C1 segment of cervical spinal cord (tissue), 14 donors: ENCODE measurements at places on chromosomes 12 and 14.

DNA sequence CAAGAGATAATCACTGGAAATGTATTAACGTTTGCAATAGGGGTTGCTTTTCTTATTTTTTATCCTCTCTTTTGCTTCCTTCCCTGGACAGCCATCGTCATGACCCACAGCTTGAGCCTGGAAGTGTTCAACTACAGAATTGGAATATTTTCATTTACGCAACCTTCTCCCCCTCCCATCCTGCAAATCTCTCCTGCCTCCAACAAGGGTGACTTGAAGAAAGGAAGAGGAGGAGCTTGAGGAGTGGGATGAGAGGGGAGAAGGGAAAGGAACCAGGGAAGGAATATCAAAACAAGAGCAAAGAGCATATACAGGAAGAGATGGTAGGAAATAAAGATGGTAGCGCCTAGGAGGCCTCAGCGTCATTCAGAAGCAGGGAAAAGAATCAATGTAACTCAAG lies 1.6 kb upstream of the MANSC4 start:
- no peak for DNase-seq

GRCh38 chr14:94282991-94283723 lies 9.9 kb downstream of the SERPINA10 start:
- no peak for DNase-seq

GRCh38 chr12:40515041-40515816 lies 177.0 kb upstream of the CNTN1 start:
- no peak for DNase-seq

GRCh38 chr12:19397534-19397933 lies 41.8 kb upstream of the AEBP2 start:
- DNase-seq = no peak

DNA sequence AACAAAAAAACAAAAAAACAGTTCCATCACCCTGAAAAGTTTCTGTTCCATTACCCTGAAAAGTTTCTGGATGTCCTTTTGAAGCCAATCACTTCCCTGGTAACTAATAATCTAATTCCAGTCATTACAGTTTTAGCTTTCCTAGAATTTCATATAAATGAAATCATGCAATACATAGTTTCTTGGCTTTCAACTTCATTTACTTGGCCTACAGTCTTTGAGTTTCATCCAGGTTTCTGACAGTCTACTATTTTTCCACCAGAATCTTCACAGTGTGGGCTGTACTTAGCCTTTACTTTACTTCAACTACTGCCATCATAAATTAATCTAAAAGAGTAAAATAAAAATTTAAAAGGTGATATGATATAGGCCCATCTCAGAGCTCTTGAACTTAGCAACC lies 55.5 kb downstream of the RPS6KA5 start:
- no peak for DNase-seq

- no peak for DNase-seq
Observed at GRCh38 chr12:54159140-54159539, 29.6 kb downstream of the SMUG1 start.

DNA sequence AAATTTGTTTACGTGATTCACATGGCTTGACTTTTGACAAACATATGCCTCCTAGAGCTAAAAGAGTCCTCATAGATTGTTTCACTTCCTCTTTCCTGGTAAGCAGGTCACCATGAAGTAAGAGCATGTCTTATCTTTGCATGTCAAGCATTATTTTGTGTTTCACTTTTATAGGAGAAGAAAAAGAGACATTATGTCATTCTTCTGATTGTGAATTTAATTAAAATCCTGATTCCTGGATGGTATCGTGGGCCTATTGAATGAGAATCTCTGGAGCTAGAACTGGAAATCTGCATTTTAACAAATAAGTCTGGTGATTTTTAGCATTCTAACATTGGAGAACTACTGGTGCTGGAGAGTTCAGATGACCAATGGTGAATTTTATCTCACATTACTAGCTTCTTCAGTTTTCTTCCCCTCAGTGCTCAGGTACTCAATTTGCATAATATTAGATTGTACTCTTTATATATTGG lies 218.6 kb upstream of the ATP2B1 start:
- no peak for DNase-seq

DNA sequence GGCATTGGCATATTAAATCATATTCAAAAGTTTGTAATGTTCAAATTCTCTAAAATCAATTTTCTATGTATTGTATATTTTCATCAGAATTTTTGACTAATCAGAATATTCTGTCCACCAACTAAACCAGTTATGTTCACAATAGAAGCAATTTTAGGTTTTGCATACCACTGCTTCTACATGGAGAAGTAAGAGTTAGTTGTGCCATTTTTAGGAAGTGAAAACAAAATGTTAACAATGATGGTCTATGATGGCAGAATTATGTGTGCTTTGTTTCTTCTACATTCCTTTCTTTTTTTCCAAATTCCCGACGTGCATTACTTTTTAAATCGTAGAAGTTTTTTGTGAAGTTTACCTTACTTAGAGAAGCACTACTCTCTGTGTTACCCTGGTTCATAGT lies 29.5 kb downstream of the ABHD12B start:
- DNase-seq = no peak

DNA sequence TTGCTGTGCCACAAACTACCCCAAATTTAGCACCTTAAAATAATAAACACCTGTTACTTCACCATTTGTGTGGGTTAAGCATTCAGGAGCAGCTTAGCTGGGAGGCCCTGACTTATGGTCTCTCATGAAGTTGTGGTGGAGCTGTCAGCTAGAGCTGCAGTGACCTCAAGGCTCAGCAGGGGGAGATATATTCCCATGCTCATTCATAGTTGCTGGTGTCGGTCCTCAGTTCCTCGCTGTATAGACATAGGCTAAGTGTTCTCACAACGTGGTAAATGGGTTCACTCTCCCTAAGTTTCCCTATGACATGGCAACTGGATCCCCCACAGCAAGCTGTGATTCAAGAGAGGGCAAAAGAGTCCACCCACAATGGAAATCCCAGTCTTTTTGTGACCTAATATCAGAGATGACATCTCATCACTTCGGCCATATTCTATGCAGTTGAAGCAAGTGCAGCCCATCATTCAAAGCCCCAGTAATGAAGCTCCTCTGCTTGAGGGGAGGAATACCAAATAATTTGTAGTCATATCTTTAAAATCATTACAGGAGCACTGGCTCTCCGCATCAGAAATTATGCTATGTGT lies 41.1 kb downstream of the PRB3 start:
- peak; percentile 11 for DNase-seq

DNA sequence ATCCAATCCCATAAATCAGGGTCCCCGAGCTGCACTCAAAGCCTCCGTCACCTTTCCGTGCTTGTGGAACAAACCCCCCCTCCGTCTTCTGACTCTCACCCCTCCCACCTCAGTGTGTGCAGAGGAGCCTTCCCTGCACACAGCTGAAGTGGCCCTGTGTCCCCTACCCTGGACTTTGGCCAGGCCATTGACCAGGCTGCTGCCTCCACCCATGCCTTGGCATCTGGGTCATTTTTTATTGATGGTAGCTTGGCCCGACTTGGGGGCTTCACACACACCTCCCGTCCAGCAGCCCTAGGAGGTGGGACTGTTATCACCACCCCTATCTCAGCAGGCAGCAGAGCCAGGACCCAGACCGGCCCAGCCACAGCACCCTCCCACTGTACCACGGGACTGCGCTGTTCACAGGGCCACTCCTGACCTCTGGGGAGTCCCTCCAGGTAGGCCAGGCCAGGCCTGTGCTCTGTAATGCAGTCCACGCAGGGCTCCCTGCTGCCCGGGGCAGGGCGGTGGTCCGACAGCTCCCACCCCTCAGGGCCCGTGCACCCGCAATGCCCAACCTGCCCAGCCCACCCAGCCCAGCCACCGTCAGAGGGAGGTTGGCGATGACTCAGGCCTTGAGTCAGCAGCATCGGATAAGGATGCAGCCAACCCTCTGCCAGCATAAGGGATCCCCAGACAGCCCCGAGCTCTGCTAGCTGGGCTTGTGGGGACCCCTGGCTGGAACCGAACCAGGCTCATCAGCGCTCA lies 9.2 kb upstream of the INF2 start:
- peak; percentile 68 for DNase-seq

DNA sequence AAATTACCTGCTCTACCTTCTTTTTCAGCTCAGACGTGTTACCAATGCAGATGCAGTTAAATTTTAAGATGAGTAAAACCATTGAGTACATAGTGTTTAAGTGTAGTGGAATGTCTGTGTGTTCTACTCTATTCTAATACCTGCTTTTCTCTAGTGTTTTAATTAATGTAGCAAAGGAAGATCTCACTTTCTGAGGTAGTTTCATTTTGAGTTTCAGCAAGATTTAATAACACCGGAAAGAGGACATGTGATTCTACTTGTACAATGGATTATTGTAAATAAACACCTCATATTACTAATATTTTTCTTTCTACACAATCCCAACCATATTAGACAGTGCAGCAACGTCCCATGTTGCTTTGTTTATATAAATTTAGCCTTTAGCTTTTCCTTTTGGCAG lies 315.4 kb downstream of the RAD51B start:
- DNase-seq = no peak

GRCh38 chr12:22014783-22015144 lies 31.3 kb upstream of the CMAS start:
- DNase-seq = no peak

DNA sequence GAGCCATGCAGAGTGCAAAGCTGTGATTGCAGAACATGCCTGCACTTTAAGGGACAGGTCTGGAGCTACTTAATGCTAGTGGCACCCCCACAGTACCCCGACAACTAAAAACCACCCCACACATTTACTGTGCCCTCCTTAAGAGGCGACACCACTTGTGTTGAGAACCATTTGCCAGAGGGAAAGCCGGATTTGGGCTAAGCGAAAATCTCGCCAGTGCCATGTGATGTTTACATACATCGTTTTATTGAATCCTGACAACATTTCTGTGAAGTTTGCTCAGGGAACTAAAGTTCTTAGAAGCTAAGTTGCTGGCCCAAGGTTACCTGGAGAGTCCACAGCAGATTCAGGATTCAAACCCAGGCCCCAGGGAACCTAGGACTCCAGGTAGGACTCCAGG lies 119.0 kb upstream of the FKBP4 start:
- DNase-seq = no peak
